ENCODE measurements at places on chromosomes 16 and 17. TPM values are rescaled to one million over a fixed set of nuclear protein-coding genes. Genes with fewer than 3 reads are reported as not detected.

GRCh38 chr17:12247761-12248160 lies 227.1 kb downstream of the MAP2K4 start:
- DNase-seq = no peak

GRCh38 chr16:56108724-56109123 lies 82.6 kb upstream of the GNAO1 start:
- DNase-seq = no peak

- no peak for DNase-seq
Observed at GRCh38 chr17:74658620-74659019, 35.1 kb upstream of the CD300E start.

The ACSM2A gene
- not detected for total RNA-seq

The PAQR4 gene
- total RNA-seq = 18.0 TPM

The EXOC3L1 gene
- total RNA-seq = 0.99 TPM

The C17orf50 gene
- not detected for total RNA-seq
